Suprapubic skin (tissue), 4 donors: ENCODE measurements at places on chromosomes 5 and 9.
A peak's percentile ranks its signal among the peaks of the same experiment; 100 is the strongest.

DNA sequence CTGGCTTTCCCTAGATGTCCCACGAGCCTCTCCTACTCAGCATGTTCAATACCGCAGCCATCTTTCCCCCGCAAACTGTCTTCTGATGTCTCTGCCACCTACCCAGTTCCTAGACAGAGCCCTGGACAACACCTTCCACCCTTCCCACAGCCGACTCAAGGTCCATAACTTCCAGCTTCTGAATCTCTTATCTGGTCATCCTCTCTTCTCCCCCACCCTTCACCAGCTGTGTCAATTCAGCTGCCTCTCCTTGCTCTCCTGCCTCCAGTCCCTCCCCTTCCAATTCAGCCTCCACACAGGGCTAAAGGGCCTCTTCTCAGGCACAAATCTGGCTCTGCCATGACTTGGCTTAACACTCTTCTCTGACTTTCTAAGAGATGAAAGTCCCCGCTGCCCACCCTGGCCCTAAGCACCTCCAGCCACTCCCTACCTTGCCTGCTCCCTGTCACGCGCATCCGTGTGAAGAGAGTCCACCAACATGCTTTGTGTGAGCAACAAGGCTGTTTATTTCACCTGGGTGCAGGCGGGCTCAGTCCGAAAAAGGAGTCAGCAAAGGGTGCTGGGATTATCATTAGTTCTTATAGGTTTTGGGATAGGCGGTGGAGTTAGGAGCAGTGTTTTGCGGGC lies 25.2 kb downstream of the AQP7 start:
- DNase-seq = peak; percentile 50

DNA sequence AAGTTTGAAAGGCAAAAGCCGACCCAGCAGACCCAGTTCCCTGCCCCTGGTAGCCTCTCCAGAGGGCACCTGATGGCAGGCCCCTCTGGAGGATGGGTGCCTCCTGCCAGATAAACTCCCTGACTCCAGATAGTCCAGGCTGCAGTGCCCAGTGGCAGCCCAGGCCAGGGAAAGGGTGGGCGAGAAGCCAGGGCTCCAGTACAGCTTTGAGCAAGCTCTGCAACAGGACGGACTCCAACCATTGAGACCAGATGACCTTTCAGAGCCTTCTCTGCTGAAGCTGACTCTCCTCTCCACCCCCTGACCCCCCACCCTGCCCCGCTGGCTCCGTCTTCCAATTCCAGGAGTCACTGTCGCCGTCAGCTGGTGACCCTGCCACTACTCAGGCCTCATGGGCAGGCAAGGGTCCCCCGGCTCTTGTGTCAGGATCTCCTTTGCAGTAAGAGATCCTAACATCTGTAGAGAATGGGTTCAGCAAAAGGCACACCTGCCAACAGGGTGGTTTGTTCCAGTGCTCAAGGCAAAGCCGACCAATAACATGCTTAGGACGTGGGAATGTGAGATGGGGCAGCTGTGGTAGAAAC lies 15.5 kb upstream of the FCN1 start:
- no peak for DNase-seq

DNA sequence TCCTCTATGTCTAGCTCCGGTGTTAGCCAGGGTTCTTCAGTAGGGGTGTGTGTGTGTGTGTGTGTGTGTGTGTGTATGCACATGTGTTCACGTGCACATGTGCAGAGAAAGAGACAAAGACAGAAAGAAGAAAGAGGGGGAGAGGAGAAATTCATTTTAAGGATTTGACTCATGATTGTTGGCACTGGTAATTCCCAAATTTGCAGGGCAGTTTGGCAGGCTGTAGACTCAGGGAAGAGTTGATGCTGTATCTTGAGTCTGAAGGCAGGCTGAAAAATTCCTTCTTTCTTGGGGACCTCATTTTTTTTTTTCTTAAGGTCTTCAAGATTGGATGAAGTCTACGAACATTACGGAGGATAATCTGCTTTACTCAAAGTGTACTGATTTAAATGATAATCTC lies 335.7 kb downstream of the NSG2 start:
- DNase-seq = no peak

DNA sequence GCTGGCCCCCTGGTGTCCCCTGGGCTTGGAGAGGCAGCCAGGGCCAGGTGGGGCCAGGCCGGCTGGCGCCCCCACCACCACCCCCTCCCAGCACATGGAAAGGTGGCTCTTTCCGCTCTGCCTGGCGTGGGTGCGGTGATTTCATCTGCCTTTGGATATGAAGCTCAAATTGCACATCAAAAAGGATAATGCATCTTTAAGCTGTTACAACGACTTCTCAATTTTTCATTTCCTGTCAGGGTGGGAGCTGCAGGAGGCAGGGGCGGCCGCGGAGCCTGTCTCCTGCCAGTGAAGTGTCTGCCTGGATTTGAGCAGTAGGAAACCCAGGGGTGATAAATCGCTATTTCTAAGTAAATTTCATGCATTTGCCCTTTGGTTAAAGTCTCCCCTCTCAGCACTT lies 169.2 kb upstream of the MVB12B start:
- no peak for DNase-seq

DNA sequence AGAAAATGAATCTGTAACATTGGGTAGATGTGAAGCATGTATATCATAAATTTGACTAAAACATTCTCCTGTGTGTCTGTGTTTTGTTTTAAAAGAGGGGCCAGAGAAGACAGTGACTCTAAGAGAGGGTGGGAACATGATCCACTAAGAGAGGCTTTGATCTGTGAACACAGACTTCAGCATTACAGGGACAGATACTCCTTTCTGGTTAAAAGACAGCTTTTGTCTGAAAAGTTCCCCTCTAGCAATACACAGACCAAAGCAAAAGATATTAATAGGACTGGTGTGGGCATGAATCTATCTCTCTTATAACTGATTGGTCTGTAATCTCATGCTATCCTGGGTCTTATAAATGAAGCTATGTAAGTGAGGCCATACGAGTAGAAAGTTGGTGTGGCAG lies 150.9 kb downstream of the NUDT12 start:
- DNase-seq = no peak

- peak; percentile 82 for DNase-seq
These were observed 53.9 kb downstream of the ZNF474 start for GRCh38 chr5:122183098-122183787.

DNA sequence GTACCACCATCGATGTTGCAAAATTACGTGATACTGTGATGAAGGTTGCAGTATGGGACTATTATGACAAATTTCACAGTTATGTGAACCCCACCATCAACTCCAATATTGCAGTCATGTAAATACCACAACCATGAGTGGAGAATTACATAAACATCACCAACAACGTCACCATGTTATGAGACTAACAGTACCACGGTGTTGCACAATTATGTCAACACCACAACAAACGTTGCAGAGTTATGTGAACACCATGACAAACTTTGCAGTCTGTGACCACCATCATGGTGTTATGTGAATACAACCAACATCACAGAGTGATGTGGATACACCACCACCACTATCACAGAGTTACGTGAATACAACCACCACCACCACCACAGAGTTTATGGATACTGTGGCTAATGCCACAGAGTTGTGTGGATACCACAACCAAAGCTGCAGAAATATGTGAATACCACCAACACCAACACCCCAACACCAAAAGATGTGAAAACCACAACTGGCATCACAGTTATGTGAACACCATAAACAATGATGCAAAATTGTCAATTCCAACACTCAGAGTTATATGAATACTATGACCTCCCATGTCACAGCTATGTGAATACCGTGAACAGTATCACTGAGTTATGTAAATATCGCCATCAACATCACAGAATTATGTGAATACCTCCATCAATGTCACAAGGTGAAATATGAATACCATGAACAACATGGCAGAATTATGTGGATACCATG lies 62.4 kb downstream of the SHC3 start:
- DNase-seq = no peak

DNA sequence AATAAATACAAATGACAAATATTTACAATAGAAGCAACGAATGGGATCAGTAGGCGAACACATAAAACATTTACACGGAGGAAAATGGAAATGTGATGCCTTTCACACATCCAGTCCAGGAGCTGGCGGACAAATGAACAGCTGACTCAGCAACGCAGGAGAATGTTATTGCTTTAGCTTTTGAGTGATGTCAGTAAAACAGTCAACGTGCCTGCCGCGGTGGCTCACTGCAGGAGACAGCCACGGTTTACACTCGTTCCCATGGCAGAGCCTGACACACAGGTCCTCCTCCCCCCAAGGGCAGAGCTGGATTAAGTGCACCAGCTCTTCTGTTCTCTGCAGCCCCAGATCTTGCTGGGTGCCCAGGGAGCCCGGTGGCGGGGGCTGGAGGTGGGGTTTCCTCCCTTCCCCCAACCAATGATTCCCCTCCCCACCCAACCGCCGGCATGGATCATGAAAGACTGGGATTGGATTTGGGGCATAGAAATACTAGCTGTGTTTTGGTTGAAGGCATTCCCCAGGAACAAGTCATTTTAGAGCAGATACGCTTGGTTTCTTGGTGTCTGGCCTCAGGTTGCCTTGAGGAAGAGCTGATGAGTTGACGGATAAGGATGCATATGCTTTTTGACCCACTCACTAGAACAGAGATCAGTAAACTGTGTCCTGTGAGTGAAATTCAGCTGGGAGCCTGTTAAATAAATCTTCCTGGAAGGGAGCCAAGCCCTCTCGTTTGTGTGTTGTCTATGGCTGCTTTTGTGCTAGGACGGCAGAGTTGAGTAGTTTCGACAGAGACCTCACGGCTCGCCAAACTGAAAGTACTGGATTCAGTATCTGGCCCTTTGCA lies 12.5 kb downstream of the STC2 start:
- DNase-seq = peak; percentile 75

DNA sequence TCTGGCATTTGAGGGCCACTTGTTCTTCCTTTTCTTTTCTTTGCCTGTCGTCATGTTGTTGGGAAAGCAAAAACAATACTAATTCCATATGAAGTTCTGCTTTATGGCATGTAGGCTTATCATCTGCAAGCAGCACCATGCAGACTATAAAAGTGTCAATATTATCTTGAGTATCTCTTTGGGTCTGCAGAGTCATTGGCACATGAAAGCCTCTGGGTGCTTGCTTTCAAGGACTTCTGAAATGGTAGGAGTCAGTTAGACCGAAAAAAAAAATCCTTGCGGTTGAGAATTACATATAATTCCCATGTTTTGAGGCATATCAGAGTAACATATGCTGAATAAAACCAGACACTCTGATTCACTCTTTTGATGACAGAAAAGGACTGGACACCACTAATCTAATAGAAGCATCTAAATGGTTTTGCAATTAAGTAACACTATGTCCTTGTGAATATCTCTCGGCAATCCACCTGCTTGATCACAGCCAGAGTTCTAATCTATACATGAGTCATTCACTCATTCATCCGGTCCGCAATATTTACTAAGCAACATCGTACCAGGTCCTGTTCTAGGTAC lies 44.4 kb downstream of the GNAQ start:
- no peak for DNase-seq

- no peak for DNase-seq
These were observed 19.5 kb downstream of the ADAMTS6 start for GRCh38 chr5:65462139-65462705.

DNA sequence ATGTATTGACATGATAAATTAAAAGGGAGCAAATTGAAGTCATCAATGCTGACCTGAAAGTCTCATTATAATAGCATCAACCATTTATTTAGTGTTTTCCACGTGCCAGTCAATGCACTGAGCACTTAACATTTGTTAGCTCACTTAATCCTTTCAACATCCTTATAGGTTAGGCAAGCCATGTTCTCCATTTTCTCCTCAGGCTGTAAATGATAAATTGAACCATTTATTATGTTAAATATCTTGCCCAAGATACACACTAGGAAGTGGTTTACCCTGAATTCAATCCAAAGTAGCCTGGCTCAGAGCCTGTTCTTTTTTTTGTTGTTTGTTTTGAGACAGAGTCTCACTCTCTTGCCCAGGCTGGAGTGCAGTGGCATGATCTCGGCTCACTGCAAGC lies 25.0 kb upstream of the SNX2 start:
- DNase-seq = no peak

- DNase-seq = no peak
These were observed 28.9 kb downstream of the FAM151B start for GRCh38 chr5:80516826-80517225.

DNA sequence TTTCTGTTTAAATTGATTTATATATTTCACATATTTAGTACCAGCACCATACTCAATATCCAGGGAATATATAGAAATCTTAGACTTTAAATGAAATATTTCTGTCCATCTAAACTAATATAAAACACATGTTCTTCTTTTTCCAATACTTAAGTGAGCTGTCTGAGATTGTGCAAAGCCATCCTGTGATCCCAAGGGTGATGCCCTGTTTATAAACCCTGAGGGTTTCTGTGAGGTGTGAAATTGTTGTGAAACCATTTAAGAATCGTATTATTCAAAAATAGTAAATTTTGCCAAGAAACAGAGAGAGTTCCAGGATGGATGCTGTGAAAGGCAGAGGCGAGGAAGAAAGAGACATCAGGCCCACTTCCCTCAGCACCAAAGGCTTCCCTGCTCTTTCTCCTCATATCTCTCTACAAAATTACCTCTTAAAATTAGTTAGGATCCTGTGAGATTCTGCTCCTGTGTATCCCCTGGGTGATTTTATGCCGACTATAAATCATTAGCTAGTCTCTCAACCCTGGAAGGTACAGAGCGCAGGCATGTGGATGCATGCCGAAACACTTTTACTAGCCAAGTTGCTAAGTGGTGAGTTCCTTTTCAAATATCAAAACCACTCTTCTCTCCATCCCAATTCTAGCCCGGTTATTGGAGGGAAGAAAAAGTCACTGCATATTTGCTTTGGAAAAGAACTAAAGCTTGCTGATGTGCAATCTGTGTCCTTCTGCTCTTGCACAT lies 183.0 kb downstream of the GLIS3 start:
- DNase-seq = no peak

DNA sequence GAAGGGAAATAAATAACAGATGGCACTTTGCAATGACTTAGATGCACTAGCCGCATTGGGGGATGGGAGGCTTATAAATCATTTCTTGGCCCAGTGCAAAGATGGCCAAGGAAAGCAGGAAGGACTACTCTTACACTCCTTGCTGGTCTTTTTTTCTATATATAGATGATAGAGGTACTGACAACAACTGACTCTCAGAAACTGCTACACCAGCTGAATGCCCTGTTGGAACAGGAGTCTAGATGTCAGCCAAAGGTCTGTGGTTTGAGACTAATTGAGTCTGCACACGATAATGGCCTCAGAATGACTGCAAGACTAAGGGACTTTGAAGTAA lies 1.7 kb downstream of the CCNG1 start:
- no peak for DNase-seq

- DNase-seq = no peak
These were observed 478.1 kb upstream of the CDH9 start for GRCh38 chr5:27516437-27516836.

GRCh38 chr9:92978345-92978875 lies 31.1 kb downstream of the FGD3 start:
- DNase-seq = no peak

GRCh38 chr5:78232163-78232562 lies 62.3 kb downstream of the AP3B1 start:
- DNase-seq = no peak

DNA sequence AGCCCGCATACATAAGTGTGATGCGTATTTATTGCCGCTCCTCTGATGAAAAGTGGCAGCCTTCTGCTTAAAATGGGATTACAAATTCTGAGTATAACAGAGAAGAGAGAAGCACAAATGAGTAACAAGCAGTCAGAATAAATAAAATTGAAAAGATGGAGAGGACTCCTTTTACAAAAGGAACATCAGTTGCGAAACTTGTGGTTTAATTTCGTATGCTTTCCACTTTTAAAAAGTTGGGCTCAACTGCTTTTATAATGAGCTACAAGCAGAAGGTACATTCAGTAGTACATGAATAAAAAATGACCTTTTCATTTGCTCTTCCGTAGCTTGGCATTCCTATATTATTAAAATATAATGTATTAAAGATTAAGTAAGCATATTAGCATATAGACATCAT lies 320.0 kb downstream of the FBXL17 start:
- DNase-seq = no peak

GRCh38 chr5:156474251-156474650 lies 147.3 kb downstream of the SGCD start:
- DNase-seq = peak; percentile 60
